ENCODE measurements at places on chromosomes 2 and 18.

DNA sequence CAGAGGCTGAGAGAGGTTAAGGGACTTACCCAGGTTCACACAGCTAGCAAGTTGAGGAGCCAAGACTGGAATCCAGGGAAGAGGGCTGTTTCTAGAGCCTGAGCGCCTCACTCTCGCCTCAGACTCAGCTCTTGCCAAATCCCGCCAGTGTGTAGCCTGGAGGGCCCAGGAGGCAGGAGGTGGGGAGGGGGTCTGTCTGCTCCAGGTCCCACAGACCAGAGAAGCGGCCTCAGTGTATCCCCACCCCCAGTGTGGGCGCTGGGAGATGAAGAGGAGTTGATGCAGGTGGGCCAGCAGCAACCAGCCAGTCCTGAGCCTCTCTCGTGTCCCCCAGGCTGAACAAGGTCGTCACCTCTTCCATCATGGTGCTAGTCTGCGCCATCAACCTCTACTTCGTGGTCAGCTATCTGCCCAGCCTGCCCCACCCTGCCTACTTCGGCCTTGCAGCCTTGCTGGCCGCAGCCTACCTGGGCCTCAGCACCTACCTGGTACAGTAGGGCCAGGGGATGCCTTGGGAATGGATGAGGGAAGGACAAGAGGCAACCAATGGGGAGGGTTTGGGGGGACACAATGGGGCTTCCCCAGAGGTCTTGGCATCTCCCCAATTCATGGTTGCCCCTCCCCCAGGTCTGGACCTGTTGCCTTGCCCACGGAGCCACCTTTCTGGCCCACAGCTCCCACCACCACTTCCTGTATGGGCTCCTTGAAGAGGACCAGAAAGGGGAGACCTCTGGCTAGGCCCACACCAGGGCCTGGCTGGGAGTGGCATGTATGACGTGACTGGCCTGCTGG, 5.2 kb upstream of the CTDSP1 start:
- DNase-seq = no peak

- DNase-seq = no peak
Measured at GRCh38 chr2:170362871-170363631, 185.1 kb downstream of the MYO3B start.

DNA sequence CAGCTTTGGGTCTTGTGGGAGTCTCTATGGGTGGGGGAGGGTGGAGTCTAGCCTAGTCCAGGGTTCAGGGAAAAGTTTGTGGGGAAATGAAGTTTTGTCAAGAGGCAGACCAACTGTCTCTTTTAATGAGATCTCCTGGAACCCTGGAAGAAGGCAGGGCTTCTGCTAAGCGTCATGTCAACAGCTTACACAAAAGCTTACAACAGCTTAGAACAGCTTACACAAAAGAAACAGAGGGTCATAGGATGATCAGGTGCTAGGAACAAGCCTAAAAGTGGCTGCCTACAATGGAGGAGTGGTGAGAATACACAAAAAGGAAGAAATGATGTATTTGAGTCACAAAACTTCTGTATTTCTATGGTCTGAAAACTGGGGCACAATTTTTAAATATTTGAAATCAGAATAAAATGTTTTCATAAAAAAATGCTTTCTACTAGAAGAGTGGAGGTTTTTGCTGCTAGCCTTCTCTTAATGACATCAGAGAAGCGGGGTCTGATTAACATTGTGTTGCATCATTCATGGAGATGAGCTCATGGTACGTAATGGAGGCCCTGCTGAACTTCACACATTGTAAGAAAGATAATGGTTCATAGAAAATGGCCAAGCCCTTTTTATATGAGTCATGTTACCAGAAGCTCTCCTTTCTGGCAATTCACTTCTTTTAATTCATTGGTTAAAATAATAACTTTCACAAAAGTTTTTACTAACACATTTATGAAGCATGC, 351.0 kb downstream of the PIK3C3 start:
- DNase-seq = no peak

DNA sequence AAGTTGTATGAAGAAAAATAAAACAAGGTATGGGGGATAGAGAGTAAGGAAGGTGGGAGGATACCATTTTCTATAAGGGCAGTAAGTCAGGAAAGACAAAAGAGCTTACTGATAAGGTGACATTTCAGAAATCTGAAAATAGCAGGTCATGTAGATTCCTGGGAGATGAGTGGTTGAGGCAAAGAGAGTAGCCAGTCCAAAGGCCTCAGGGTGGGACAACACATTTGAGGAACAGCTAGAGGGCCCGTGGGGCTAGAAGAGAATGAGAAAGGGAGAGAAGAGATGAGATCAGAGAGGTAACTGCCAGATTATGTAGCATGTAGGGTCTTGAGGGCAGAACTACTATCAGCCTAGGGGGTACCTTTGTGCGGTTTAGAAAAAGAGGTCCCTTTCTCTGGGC, 2.9 kb downstream of the CLHC1 start:
- DNase-seq = no peak

- peak; percentile 29 for DNase-seq
Measured at GRCh38 chr2:144675731-144676130, 155.8 kb upstream of the ZEB2 start.

- DNase-seq = no peak
Measured at GRCh38 chr2:195038153-195038552, 618.9 kb upstream of the SLC39A10 start.

- DNase-seq = no peak
Measured at GRCh38 chr2:146363731-146364130, 1481.1 kb upstream of the ACVR2A start.

DNA sequence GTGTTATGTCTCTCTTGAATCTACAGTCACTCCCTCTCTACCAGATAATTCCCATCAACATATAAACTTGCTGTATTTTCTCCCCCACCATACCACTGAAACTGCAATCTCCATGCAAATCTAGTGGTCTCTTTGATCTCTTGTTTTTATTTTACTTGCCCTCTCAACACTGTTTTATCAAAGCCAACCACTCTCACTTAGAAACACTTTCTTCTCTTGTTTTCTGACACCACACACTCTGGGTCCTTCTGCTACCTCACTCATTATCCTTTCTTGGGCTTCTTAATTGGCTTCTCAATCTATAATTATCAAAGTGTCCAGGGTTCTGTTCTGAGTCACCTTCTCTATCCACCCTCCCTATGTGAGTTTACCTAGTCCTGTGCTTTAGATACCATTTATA, 2.0 kb upstream of the MCFD2 start:
- DNase-seq = no peak

GRCh38 chr2:74696829-74697228, 42.8 kb downstream of the SEMA4F start:
- no peak for DNase-seq

GRCh38 chr2:169237939-169238338, 124.4 kb downstream of the LRP2 start:
- no peak for DNase-seq

DNA sequence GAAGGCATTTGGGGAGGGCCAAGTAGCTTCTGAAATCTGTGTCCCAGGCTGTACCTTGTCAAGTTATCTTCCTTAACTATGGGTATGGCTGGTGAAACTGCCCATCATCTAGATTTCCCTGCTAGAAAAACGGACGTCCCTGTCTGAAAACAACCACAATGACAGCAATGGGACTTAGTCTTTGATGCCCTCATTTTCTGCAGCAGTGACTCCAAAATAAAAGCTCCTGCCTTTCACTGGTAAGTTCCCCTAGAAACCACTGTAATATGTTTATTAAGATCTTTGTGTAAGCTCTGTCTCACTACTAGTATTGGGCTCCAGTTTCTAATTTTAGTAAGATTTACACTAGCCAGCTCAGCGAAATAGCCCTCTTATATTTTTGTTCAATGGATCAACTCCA, 47.2 kb upstream of the GORASP2 start:
- DNase-seq = no peak

GRCh38 chr18:41967680-41968079, 12.6 kb downstream of the PIK3C3 start:
- DNase-seq = no peak

GRCh38 chr2:33272001-33272400, 204.4 kb upstream of the RASGRP3 start:
- DNase-seq = no peak

DNA sequence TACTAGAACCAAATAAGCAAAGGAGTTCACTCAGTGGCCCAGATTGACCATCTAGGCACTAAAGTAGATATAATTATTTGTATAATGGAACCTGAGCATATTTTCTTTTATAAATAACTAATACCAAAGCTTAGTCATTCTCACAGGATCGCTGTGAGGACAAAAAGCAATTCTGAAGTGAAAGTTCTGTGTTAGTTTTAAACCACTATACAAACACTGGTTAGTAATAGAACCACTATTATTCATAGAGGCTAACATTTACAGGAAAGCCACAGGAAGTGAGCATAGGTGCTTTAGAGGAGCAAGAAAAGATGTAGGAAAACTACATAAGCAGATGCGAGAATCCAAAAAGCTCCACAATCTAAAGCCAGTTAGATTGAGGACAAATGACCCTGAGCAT, 364.7 kb downstream of the XIRP2 start:
- no peak for DNase-seq

DNA sequence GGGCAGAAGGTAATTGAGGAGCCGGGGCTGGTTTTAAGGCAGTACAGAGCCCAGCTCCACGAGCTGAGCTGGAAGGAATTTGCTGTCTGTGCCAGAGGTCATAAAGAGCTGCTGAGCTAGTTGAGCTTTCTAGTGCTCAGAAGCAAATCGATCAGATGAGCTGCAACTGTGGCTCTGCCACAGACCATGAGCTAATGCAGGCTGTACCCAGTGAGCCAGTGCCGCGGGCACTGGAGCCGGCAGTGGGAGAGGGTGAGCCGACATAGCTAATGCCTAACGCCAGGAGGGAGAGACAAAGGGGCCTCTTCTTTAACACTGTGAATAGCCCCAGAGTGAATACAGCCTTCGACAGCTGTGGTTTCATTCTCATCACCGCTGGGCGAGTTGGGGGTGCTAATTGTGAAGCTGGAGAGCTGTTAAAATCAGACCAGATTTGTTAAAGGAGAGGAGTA, 410.1 kb upstream of the TCF4 start:
- peak; percentile 84 for DNase-seq

GRCh38 chr2:58644451-58644850, 403.3 kb upstream of the FANCL start:
- DNase-seq = no peak

DNA sequence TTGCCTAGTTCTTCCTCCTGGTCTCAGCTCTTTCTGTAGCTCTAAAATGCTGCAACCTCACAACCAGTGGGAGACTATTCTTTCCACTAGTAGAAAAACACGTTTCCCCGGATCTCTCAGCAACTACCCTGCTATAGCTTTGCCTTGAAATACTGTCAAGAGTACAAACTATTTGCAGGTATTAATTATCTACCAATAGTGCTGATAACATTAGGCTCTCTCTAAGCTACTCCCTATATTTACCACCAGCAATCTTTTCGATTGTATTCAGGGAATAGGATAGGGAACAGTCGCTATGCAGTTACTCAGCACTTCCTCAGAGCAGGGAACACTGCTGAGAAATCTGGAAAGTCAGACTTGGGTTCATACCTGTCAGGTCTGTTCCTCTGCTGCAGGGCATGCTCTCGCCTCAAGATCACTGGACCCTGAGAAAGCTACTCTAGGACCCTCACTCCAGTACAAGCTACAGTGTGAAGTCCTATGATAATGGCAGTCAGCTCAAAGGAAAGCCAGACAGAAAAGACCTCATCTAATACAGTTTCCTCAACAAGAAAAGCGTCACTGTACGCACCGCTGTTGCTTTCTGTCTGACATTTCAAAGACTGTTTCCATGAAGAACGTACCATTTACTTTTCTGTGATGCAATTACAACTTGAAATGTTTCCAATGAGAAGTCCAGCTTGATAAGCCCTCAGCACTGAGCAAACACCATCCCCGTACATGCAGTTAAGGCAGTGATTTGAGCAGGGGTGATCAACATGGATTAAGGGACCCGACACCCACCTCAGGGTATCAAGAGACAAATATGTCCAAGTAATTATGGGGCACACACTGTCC, 22.7 kb downstream of the GDF7 start:
- DNase-seq = no peak

DNA sequence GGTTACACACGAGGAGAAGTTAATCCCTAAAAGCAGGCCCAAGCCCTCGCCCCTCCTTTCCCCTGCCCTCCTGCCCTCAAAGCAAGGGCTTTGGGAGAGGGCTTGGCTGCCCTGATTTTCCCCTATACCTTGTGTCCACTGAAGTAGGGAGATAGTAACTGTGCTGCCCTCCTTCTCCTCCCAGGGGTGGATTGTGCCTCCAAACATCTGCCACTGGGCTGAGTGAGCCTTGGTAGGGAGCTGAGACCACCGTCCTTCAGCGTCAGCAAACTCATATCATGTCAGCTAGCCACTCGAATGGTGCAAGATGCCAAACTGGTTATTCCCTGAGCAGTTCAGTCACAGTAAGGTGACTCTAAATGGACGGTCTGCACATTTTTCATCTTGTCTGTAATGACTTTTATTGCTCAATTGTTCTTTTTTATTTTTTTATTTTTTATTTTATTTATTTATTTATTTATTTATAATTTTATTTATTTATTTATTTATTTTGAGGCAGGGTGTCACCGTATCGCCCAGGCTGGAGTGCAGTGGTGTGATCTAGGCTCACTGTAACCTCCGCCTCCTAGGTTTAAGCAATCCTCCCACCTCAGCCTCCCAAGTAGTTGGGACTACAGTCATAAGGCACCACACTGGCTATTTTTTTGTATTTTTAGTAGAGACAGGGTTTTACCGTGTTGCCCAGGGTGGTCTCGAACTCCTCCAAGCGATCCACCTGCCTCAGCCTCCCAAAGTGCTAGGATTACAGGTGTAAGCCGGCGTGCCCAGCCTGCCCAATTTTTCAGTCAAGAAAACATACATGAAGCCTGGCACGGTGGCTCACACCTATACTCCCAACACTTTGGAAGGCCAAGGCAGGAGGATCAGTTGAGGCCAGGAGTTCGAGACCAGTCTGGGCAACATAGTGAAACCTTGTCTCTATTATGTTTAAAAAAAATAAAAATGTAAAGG, 8.7 kb downstream of the PCBP1 start:
- no peak for DNase-seq

GRCh38 chr18:79608069-79608468, 71.5 kb upstream of the CTDP1 start:
- DNase-seq = no peak

DNA sequence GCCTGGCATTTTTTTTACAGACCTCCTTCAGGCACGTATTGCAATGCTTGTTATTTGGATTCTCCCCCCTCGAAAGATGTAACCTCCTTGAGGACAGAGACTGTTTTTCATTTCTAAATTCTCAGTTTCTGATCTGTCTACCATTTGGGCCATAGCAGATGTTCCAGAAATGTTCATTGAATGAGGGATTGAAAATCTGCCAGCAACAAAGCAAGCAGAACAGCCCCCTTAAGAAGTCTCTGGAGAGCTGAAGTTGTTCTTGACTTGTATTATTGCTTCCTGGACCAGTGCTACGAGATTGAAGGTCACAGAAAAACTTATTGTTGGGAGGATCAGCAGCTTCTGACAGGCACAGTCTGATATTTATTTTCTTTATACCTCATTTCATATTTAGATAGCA, 355.5 kb downstream of the EPHA4 start:
- no peak for DNase-seq

Data from NCI-H1105 (cell line).